Smooth muscle cell of the pulmonary artery (primary cell): ENCODE measurements at places on chromosomes 4 and X. TPM values are rescaled to one million over a fixed set of nuclear protein-coding genes. Genes with fewer than 3 reads are reported as not detected.

RBM47 gene
- total RNA-seq = 0.26 and 0.56 TPM in 2 replicates

AMBN gene
- total RNA-seq = not detected in 2 replicates

CDS1 gene
- 0.10 and 0.26 TPM in 2 replicates for total RNA-seq

ADGRL3 gene
- total RNA-seq = 0.56 and 7.9 TPM in 2 replicates

BEX1 gene
- total RNA-seq = 8.7 and 12.6 TPM in 2 replicates

CFI gene
- 1.6 and 13.7 TPM in 2 replicates for total RNA-seq

PAGE2B gene
- total RNA-seq = not detected in 2 replicates

ARX gene
- not detected in 2 replicates for total RNA-seq

SPIN4 gene
- 1.8 and 4.2 TPM in 2 replicates for total RNA-seq

FGG gene
- total RNA-seq = not detected in 2 replicates

AFF2 gene
- total RNA-seq = 0.07 and 0.26 TPM in 2 replicates

CHST7 gene
- total RNA-seq = 12.7 and 25.0 TPM in 2 replicates

HSD17B10 gene
- 38.8 and 42.8 TPM in 2 replicates for total RNA-seq

STPG2 gene
- total RNA-seq = 0.10 TPM in 1 of 2 replicates, not detected in the other

P2RY10 gene
- total RNA-seq = not detected in 2 replicates

H2BW1 gene
- total RNA-seq = not detected in 2 replicates

KCNE5 gene
- 0.50 and 0.52 TPM in 2 replicates for total RNA-seq

ARMCX6 gene
- 37.7 and 40.4 TPM in 2 replicates for total RNA-seq

FABP2 gene
- not detected in 2 replicates for total RNA-seq

USP17L18 gene
- not detected in 2 replicates for total RNA-seq

SLC6A8 gene
- total RNA-seq = 31.0 and 56.2 TPM in 2 replicates

RASSF6 gene
- 0.03 TPM in 1 of 2 replicates, not detected in the other for total RNA-seq

HHIP gene
- total RNA-seq = 11.1 and 26.0 TPM in 2 replicates

CORIN gene
- 1.7 and 2.4 TPM in 2 replicates for total RNA-seq

ESX1 gene
- not detected in 2 replicates for total RNA-seq

SFRP2 gene
- total RNA-seq = 0.13 TPM in 2 replicates

HPSE gene
- total RNA-seq = 0.13 and 0.33 TPM in 2 replicates

SUPT20HL1 gene
- 0.07 TPM in 1 of 2 replicates, not detected in the other for total RNA-seq

DYNLT3 gene
- total RNA-seq = 73.3 and 98.2 TPM in 2 replicates

PCDH18 gene
- total RNA-seq = 29.1 and 119 TPM in 2 replicates

TLR1 gene
- total RNA-seq = 0.76 and 1.5 TPM in 2 replicates

EVC2 gene
- total RNA-seq = 7.8 and 9.6 TPM in 2 replicates

USP17L20 gene
- total RNA-seq = not detected in 2 replicates

PRDM8 gene
- total RNA-seq = 4.9 and 6.8 TPM in 2 replicates

HAND2 gene
- total RNA-seq = 5.4 and 6.9 TPM in 2 replicates

CLTRN gene
- 0.13 and 0.36 TPM in 2 replicates for total RNA-seq

ITIH6 gene
- not detected in 2 replicates for total RNA-seq

COL4A6 gene
- total RNA-seq = 16.2 and 62.2 TPM in 2 replicates

NPY2R gene
- total RNA-seq = 0.76 and 27.4 TPM in 2 replicates

TMEM150C gene
- 0.33 and 0.53 TPM in 2 replicates for total RNA-seq

TBL1X gene
- 19.1 and 20.5 TPM in 2 replicates for total RNA-seq

CDX4 gene
- total RNA-seq = not detected in 2 replicates

VCX2 gene
- not detected in 2 replicates for total RNA-seq

UGT2B10 gene
- not detected in 2 replicates for total RNA-seq

P2RY4 gene
- 0.07 and 0.13 TPM in 2 replicates for total RNA-seq

S100G gene
- not detected in 2 replicates for total RNA-seq

HMX1 gene
- not detected in 2 replicates for total RNA-seq

DDIT4L gene
- 5.0 and 17.8 TPM in 2 replicates for total RNA-seq

PAGE1 gene
- not detected in 2 replicates for total RNA-seq

SNCA gene
- 0.85 and 33.8 TPM in 2 replicates for total RNA-seq
